Renal pelvis (tissue), 12 donors: ENCODE measurements at places on chromosomes 1 and 21.

DNA sequence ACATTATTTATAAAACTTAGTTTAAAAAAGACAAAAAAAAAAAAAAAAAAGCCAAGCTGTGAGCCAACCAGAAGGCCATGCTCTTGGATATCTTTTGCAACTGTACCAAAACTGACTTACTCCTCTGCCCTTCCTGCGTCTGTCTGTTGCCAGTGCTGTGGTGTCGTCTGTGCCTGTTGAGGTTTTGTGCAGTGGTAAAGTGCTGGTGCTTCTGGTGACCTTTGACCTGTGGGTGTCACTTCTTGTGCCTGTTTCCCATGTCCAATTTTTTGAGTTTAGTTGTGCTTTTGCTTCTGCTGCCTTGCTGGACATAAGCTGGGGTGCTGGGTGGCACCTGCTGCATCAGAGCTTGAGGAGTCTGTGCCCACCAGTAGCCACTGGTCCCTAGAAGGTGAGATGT, 41.4 kb downstream of the RNF187 start:
- no peak for DNase-seq

DNA sequence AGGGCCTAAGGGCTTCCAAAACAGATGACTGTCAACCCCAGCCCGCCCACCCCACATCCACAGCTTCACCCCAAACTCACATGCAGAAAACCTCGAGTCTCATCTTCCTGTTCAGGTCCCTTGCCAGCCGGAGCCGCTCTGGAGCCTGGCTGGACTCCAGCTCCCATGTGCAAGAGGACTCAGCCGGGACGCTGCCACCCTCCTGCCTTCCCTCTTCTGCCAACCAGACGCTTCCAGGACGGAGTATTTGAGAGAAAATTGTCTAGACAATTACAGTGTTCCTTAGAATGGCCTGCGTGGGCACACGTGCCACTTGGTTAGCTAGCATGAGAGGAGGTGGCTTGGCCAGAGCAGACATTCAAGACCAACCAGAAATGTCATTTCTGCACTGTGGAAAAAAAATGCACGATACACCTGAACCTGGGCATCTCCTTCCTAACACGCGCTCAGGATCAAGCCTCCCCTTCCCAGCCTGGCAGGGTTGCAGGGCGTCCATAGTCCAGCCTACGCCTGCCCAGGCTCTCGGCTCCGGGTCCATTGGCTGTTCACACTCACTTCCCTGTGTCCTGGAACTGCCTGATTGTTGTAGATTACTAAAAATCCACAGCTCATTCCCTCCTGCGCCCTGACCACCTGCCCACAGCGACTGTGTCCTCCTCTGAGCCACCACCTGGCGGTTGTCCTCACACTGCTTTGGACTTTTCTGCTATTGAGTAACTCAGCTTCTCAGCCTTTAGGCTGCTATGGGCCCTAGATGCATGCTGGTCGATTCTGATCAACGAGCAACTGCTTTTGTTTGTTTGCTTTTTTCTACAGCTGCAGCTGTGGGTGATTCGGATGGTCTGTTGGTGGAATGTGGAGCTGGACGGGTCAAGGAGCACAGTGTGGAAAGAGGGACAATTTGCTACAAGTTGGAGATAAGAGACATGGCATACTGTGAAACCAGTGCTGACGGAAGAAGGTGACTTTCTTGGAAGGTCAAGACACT, at the start of gene CLDN14:
Gene CLDN14, minus strand, starts transcription at position 708 of the 988 bp plus-strand sequence. CDS start 18,427 bp downstream, outside the sequence.
- DNase-seq, result peak; percentile 15

DNA sequence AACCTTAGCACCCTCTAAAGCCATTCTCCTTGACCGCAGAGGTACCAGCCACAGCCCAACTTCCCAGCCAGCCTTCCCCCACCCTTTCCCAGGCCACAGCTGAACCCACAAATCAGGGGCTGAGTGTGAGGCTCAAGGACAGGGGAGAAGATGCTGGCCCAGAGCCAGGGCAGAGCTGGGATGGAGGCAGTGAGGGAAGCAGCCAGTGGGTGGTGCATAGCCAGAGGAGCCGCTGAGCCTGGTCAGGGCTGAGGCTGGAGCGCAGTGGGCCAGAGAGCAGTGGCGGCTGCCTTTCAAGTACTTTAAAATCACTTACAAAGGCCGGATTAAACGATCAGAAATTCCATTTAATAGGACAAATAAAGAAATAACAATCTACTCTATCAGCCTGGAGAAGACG, 36.3 kb downstream of the DMAP1 start:
- no peak for DNase-seq

GRCh38 chr1:216815260-216816131, 92.3 kb upstream of the ESRRG start:
- DNase-seq, result peak; percentile 82

DNA sequence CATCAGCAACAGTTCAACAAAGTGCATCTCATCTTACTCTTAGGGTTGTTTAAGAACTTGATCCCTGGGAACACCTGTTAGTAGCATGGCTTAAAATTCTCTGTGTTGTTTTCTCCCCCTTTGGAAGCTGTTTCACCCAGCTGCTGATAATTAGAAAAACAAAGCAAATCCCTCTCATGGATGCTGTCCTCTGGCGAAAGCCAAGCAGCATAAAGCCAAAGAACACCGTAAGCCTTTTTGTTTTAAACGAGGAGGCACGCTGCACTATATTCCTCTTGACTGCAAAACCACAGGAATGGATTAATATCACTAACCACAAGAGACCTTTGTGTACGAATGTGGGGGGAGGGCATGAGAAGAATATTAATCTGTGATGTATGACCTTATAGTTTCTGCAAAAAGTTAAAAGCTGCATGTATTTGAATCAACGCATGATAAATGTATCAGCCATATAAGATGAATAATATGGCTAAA, 923.2 kb downstream of the LTN1 start:
- no peak for DNase-seq

DNA sequence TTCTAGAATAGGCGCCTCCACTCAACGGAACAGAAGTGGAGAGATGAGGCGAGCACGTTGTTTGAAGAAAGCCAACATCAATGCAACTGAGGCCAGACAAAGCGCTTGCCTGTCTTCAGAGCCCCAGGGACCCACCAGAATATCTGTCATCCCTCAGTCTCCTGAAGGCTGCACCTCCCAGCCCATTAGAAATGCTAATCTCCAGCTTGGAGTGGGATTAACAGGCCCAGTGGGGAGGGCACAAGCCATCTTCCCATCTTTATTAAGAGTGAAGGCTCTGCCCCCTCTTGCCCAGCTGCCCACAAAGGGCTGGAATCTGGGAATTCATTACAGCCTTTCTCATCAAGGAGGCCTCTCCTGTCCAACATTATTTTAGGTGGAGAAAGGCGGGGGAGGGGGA, 16.8 kb upstream of the CNTN2 start:
- DNase-seq, result no peak

DNA sequence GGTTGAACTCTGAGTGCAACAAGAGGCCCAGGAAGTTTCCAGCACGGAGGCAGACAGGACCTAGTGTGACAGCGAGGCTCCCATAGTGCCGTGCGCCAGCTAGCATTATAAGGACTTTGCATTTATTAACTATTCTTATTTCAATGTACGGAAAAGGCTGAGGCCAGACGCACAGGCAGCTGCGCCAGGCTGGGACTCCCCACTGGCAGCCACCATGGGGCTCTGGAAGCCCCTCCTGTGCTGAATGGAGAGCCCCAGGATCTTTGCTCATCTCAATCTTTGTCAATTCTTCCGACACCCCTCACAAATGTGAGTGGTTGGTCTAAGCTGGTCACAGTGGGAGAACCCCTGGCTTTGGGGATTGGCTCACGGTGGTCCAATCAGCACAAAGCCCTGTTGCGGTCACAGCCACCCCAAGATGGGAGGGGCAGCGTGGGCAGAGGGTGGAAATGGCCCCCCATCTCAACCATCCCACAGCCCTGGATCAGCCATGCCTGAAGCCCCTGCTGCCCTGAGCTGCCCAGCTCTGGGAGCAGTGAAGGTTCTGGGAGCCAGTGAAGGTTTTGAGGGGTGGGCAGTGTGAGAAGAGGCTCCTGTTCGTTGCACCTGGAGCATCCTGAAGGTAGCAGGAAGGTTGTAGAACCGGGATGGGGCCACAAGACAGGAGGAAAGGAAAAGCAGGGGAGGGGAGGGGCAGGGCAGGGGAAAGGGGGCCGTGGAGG, 59.5 kb upstream of the ADARB1 start:
- no peak for DNase-seq
